Stimulated activated CD8-positive, alpha-beta memory T cell treated with anti-CD3 and anti-CD28 coated beads, Interleukin-12 subunit alpha, Interleukin-12 subunit beta, amount 100 ng/mL, for 4 hours (primary cell): ENCODE measurements at places on chromosomes 12 and 14.

DNA sequence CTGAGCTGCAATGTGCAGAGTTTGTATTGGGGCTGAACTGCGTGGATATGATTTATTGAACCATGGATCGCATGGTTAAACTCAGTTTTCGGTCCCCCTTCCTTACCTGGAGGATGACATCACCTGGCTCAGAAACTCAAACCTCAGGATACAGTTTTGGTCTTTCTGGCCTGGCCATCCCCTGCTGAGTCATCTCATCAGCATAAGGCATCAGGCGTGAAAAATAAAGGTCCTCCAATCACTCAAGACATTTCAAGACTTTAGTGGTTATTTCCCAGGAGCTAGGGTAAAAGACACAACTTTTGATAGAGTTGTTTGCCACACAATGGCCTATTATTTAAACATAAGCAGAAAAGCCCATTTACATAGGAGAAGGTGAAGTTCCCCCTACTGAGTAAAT lies 631.1 kb upstream of the TMEM132C start:
- no peak for DNase-seq

DNA sequence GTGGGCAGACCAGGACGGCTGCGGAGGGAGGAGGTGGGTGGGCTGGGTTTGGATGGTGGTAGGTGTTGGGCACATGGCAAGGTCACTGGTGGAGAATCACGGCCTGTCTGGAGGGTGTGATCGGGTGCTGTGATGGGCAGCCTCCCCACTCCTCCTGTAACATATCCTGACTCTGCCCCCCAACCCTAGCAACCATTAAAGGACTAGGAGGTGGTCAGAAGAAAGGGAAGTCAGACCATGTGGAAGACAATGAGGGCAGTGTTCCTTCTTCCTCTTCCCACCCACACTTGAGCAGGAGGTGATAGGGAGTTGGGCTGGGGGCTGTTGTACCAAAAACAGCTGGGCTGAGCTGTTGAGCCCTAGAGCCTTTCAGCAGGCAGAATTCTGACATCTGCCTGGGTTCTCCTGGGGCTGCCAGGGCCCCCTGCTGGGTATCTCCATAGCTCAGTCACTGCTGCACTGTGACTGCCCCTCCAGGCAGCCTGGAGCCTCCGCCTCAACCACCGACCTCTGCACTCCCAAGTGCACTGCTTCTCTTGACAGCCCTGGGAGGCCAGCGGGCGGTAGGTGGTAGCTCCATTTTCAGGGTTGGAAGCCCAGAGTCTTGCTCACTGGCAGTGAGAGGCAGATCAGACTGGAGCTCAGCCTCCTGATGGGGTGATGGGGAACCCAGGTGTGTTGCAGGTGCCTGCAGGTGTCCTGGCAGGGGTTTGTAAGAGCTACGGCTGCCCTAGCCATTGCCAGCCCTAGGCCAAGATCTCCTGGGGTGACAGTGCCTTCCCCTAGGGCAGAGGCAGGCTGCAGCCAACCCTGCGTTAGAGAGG lies 15.4 kb downstream of the VASH1 start:
- DNase-seq = no peak

DNA sequence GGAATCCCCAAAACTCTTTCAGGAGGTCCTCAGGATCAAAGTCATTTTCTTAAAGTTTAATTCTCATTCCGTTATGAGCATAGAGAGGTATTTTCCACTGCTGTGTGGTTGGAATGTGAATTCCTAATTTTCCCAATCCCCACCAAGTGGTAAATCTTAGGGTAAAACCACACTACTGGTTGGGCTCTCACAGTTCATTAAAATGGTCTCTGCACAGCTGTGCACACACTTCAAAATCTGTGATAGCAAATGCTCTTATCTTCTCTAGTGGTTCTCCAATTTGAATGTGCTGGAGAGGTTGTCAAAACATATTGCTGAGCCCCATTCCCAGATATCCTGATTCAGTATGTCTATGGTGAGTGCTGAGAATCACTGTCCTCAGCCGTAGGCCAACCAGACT lies 189.1 kb downstream of the BMP4 start:
- no peak for DNase-seq

DNA sequence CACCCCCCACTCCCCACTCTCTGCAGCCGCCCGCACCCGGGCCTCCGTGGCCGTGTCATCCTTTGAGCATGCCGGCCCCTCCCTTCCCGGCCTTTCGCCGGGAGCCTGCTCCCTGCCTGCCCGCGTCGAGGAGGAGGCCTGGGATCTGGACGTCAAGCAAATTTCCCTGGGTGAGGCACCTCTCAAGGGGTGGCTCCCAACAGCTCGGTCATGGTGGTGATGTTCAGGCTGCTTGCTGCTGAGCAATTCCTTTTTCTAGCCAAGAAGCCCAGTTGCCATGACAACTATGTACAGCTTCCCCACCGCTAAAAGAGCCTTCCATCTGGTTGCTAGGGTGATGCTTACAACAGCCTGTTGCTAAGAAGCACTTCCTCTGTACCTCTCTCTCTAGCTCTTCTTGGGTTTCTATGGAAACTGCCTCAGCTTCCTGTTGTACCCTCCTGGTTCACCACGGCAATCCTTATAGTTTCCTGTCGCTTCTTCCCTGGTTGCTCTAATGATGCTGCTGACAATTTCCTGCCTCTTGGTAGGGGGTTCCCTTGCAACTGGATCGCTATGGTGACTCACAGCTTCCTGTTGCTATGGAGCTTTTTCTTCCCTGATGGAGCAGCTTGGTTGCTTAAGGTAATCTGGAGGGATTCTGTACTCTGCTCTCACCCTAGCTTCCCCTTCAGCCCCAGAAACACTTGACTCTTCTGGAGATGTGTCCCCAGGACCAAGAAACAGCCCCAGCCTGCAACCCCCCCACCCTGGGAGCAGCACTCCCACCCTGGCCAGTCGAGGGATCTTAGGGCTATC lies 11.0 kb downstream of the ZNF219 start:
- DNase-seq = no peak

DNA sequence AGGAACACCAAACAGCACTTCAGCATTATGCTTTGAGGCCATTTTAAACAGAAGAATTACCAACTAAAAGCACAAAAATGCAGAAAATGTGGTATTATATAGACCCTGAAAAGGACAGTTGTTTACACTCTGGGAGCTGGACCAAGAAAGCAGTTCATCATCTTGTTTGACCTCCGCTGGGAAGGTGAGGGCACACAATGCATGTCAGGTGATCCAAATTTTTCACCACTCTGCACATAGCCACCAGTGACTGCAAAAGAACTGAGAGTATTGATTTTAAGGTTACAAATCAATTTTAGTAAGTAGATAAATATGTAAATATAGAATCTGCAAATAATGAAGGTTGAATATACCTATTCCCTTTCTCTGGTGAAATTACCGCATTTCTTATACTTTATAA lies 119.6 kb downstream of the SLC16A7 start:
- DNase-seq = no peak
